Activated CD8-positive, alpha-beta memory T cell treated with anti-CD3 and anti-CD28 coated beads for 4 hours (primary cell): ENCODE measurements at places on chromosomes 1 and 21.

DNA sequence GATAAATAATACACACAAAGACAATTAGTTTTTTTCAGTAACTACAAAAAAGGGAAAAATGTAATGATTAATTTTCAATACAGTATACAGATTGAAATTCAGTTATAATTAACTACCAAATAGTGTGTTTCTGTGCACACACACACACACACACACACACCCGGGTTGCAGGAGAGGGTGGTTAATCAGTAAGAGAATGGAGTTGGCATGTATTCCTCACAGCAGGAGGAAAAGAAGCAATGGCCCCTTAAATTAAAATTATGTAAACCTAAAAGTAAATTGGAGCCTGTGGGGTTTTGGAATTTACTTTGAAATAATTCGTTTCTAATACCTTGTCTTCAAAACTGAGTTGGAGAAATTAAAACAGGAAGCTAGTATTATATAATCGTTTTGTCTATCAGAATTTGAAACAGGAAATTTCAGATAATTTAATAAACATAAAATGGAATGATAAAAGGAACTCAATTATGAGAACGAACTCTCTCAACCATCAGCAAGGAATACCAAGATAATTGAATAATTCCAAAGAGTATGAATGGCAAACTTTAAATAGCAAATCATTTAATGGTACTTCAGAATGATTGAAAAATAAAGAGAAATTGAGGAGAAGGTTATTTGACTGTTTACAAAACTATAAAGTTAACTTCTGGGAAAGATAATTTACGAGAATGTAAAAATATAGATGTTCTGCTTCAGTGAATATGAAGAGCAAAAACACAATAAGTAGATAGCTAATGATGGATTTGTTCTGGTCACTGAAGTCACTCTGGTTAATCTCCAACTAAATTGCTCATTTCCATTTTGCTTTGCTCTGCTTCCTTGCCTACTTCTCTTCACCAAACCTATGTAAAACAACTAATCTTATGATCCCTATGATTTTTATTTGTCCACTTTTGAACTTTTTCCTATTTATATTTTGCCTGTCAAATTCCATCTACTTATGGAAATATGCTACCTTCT, 547.9 kb upstream of the ZP4 start:
- no peak for DNase-seq

GRCh38 chr1:65083263-65083896, 64.6 kb upstream of the AK4 start:
- DNase-seq = no peak

GRCh38 chr1:173444757-173445156, 32.4 kb upstream of the PRDX6 start:
- DNase-seq = no peak

DNA sequence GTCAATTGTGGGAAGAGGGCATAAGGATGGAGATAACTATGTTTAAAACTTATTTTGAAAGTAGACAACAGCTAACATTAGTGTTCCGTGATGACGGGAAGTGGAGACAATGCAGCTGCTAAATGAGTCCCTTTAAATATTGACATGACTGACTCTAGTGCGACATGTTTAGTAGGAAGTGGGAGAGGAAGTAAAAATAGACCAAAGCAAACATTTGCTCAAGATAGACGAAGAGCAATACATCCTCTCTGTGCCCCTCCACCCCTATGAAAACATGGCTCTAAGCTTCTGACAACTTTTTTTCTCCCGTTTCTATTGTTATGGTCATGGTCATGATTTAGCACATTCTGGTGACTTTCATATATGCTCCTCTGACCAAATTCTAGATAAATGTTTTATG, 60.0 kb upstream of the HMCN1 start:
- no peak for DNase-seq

DNA sequence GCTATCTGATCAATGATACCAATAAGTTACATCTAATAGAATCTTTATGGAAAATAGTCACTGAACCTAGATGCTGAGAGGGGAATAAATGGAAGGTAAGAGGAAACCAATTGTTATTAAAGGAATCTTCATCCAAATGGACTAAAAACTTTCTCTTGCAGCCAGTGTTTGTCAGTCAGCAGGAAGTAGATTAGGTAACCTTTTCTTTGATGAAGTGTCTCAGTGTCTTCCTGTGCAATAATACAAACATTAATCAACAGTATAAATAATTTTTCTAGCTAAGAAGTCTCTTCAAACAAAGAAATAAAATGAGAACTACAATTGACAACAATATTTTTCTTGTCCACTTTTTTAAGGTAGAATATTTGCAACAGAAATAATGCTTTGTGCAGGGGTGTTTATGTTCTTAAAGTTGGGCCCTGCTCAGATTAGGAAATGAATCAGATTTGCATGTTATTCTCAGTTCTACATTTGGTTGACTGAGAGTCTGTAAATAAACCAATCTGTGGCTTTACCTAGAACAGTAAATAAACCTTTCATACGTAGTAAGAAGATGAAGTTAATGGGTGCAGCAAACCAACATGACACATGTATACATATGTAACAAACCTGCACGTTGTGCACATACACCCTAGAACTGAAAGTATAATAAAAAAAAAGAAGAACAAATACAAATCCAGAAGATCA, 391.4 kb downstream of the MRPL39 start:
- DNase-seq = no peak

DNA sequence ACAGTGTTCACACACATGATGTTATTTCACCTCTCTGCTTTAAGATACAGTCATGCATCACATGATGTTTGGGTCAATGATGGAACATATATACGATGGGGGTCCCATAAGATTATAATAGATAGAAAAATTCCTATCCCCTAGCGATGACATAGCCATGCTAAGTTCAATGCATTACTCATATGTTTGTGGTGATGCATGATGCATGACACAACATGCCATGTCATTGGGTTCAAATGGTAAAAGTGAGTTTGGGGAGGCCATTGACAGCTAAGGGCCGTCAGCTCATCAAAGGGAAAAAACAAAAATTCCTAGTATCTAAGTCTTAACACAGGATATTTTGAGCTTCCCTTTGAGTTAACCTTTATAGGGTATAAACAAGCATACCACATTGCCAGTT, 73.6 kb downstream of the ATP1A1 start:
- DNase-seq = no peak

GRCh38 chr1:181314959-181315358, 168.4 kb upstream of the CACNA1E start:
- no peak for DNase-seq

- DNase-seq = peak; percentile 6
Observed at GRCh38 chr1:44318097-44319088, 36.7 kb downstream of the ERI3 start.

DNA sequence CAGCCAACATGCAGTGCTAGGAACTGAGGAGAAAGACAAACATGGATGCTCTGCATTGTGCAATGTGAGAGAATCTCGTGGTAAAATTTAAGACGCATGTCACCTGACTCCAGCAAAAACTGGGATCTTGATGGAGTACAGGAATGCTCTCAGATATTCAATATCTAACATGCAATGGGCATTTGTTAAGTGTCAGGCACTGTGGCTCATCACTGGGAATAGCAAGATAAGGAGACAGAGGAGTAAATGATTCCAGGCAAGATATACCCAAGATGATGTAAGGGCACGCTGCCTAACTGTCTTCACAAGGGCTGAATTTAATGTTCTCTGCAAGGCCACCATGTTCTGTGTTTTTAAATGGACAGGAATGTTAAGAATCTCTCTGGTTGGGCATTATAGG, 67.8 kb downstream of the LPAR3 start:
- no peak for DNase-seq

- DNase-seq = no peak
Observed at GRCh38 chr1:233300326-233300725, 4.8 kb upstream of the PCNX2 start.

DNA sequence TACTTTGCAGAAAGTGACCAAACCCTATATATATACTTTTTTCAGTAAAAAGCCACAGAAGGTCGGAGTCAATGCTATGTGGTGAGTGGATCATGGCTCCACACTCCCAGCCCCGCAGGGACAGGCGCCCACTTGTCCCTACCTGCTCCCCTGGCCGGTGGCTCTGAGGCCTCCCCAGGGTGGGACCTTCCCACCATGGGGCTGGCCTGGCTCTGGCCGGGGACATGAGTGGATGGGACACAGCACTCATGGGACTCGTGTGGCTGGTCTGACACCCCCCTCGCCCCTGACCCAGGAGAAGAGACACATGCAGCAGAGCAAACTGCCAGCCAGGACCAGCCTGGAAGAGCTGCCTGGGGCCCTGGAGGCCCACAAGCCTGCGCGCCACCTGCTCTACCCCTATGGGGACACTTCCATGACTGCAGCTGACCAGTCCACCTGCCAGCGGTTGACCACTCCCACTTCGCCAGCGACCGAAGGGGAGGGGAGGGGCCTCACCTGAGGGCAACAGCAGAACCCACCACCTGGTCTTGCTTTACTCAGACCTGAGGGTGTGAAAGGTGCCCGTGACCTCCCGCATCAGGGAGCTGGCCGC, 2.2 kb downstream of the SPATC1L start:
- DNase-seq = no peak

DNA sequence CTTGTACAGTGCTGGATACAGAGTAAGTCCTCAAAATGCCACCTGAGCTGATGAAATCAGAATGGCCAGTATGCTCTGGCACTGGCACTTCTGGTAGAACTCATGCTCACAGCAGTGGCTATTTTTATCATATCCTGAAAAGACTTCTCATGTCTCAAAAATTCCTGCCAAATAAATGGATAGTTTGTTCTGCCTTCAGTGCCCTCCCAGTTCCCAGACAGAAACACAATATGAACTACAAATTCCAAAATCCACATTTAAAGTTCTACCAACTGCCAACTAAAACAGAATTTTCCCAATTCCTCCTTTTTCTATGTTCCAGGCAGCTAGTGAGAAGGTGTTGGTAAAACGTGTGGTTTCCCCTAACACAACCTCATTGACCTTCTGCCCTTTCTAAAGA, 51.4 kb upstream of the RGS1 start:
- DNase-seq = no peak

GRCh38 chr1:57214951-57215575, 208.8 kb downstream of the DAB1 start:
- no peak for DNase-seq

DNA sequence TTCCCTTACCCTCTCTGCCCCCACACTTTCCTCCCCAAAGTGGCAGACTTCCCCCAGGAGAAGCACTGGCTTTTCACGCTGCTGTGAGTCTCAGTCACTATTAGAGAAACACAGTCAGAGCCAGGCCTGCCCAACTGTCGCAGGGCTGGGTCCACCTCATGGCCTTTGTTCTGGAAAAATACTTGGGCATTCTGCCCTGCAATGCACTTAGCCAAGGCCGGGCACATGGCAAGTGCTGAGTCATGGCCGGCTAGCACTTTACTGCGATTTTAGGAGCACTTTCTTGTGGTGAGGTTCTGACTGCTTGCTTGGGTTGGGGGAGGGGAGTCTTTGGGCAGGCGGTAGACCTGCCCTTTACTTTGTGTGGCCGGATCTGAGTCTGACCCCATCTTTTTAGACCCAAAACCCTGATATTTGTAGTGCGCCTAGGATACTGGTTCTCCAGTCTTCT, 7.7 kb downstream of the EPHX1 start:
- no peak for DNase-seq

GRCh38 chr1:53430261-53430660, 28.9 kb upstream of the DMRTB1 start:
- no peak for DNase-seq

DNA sequence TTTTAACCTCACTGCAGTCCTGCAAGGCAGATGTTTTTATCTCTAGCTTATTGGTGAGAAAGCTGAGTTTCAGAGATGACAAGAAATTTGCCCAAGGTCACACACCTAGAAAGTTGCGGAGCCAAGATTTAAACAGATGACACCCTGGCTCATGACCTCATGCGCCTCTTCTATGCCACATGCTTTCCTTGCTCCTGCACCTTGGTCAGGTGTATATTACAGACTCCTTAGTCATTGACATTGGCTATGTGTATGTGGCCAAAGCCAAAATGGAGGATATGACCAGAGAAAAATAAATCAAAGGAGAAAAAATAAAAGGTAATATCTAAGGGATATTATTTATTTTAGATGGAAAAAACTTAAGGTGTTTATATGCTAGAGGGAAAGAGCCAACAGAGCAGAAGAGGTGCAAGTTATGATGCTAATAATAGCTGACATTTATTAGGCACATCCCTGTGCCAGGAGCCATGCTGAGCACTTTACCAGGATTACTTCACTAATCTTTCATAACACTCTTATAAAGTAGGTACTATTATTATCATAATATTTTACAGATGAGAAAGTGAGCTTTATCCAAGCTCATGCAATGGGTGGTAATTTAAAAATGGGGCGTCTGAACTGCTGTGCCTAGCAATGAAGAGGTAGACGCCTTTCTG, 13.8 kb upstream of the MYOC start:
- no peak for DNase-seq

GRCh38 chr1:109167001-109167506, 46.7 kb upstream of the SARS1 start:
- no peak for DNase-seq

DNA sequence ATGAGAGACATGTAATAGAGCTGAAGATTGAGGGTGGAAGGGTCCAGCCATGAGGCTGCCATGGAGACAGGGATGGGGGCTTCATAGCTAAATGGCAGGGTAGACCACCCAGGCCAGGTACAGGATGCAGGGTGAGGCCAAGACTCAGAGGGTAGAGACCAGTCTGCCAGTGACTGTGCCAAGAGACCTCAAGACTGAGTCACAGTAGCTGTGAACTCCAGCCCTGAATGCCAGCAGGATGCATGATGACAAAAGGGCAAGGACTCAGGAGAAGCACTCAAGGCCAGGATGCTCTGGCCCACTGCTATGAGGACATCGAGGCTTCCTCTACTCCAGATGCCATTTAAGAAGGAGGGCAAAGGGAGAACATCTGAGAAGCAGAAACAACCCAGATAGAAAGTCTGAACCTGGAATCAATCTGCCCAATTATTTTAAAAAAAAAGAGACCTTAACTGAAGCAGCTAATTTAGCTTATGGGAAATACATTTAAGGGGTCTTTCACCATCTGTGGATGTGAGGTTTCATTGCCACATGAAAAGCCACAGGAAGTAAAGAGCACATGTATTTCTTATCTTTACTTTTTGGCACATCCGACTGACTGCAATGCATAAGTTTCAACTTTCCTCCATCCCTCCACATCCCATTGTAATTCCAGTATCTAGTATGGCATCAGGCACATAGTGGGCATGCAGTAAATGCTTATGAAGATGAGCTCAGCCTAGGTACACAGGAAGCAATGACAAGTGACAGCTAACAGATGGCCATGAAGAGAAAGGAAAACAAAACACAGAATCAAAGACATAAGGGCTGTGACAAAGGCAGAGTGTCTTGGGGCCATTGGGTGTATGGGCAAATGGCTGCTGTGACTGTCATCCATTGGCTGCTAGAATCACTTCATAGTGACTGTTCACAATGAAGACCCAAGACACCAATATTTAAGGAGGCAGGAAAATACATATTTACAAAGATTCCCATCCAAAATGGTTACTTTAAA, 40.2 kb downstream of the SUSD4 start:
- DNase-seq = no peak

- no peak for DNase-seq
Observed at GRCh38 chr1:94623560-94624148, 82.1 kb upstream of the F3 start.

GRCh38 chr1:157359314-157360022, 192.8 kb downstream of the FCRL5 start:
- no peak for DNase-seq

GRCh38 chr1:34237151-34237815, 60.6 kb downstream of the C1orf94 start:
- DNase-seq = no peak
